Hematopoietic multipotent progenitor cell treated with erythropoietin and hydrocortisone succinate and interleukin-3 and kit ligand, for 15 days (in vitro differentiated cells): ENCODE measurements at places on chromosomes 16 and 17.

DNA sequence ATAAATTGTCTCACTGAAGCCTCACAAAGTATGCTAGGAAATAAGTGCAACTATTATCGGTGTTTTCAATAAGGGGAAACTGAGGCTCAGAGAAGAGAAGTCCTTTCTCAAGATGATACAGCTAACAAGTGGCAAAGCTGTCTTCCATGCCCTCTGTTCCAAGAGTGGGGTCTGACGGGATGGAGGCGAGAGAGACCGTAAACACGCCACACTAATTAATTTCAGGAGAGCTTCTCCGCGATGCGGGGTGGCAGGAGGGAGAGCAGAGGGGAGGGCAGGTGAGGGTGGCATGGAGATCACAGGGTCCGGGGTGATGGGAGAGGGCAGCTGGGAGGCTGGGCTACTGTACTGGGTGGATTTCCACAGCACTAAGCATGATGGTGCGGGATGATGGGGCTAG lies 80.3 kb downstream of the MYH11 start:
- DNase-seq = no peak

DNA sequence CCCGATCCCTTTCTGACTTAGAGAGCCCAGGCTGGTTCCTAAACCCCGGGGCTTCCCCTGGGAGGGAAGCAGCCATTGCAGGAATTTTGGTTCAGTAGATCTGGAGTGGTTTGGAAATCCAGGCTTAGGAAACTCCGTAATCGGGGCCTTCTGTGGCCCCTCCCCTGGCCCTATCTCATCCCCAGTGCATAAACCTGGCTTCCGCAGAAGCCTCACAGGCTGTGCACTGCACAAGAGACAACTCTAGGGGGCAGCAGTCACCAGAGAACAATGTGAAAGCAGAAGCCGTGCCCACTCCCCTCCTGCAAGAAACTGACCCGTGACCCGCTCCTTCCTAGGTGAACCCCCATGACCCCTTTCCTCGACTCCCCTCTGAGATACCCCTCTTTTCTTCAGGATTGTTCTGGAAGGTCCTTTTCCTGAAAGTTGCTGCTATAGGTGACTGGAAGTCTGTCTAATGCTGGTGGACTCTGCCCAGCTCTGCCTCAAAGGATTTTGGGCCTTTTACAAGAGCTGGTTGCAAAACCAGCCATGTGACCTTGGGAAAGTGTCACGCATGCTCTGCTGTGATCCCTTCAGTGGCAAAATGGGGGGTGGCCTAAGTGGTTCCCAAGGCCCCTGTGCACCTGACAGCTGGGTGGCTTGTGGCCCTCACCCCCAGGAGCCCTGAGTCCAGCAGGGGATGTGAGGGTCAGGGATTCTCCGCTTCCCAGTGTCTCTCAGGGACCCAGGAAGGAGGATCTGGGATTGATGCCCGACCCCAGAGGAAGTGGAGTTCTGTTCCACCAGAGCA lies 14.4 kb downstream of the GUCY2D start:
- DNase-seq = peak; percentile 33

DNA sequence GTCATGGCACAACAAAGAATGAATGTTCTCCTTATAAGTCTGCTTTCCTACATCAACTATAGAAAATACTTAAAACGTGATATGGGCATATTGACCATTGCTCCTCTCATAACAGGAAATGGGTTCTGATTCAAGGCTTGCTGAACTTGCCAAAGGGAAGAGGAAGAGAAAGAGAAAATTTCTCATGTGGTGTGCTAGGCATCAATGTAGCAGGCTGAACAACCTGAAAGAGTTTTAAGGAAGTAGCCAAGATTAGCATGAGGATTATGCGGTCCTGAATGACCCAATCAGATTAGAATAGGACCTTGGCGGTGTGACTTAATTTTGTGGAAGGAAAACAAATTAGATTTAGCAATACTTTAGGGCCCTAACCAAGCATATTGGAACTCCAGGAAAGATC lies 617.7 kb upstream of the CDH11 start:
- no peak for DNase-seq

DNA sequence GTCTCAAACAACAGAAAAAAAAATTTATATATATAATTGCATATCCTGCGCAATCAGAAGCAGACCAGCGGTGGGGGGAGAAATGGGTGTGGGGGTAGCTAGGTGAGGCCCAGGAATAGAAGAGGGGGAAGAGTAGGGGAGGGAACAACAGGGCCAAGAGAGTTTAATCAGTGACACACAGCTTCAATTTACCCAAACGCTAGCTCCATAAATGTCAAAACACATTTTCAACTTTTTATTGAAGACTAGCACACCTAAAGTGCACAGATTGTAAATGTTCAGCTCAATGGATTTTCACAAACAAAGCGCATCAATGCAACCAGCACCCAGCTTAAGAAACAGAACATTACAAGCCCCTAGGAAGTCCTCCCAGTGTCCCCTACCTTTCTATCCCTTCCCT lies 24.8 kb upstream of the NAGS start:
- DNase-seq = no peak

- no peak for DNase-seq
These were observed 160.4 kb downstream of the CMIP start for GRCh38 chr16:81604960-81605383.
